Adrenal gland (tissue), 19 donors: ENCODE measurements at places on chromosomes 7 and 10.

- DNase-seq = no peak
Observed at GRCh38 chr7:46139079-46139478, 218.0 kb upstream of the IGFBP3 start.

- DNase-seq = no peak
Observed at GRCh38 chr10:113999531-113999930, 44.1 kb upstream of the ADRB1 start.

- peak; percentile 70 for DNase-seq
Observed at GRCh38 chr10:59337201-59337652, 25.1 kb downstream of the FAM13C start.

DNA sequence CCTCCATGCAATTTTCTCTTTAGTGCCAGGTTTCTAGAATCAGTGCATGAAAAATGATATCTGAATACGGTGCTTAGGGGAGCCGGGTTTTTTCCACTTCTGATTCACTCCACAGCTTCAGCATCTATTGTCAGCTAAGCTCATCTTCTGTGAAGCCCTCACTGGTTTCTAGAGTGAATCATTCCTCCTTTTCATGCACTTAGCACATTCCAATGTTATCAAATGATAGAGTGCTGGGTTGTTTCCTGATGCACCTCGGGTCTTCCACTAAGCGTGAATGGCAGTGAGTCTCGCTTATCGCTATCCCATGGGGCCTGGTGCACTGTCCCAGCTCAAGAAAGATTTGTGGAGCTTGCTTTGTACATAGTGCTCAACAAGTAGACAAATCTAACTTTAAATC, 170.9 kb upstream of the RHEB start:
- no peak for DNase-seq

DNA sequence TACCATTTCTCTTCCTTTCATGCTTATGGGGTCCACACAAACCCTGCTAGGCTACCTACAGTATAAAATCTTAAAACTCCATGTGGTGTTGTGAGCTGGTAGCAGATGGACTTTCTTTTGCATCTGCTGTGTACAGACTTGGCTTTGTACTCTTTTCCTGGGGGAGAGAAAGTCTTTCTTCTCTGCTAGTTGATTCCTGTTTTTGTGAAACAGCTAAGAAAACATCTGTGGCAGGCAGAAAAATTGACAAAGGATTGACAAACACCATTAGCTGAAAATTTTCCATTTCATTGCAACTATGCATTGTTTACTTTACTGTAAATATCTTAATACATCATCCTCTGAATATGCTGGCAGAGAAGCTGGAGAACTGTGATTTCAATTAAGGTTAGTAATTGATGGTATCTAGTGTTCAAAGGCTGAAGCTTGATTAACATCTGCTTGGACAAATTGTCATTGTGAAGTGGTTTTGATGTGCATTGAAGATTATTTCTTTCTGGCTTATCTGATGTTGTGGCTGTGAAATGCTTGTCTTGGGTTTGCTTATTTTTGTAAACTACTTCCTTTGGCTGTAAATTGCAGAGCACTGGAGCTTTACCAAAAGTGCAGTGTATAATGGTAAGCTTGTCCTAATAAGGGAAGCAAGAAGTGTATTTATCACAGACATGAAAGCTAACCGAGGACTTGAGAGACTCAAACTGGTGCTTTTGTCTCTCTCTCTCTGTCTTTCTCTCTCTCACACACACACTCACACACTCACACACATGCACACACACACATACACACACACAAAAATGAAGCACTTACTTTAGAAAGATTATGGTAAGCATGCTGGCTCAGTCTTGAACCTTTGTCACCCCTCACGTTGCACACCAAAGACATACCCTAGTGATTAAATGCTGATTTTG, at the start of gene FOXP2:
TSS of gene FOXP2 (plus strand) at position 660 of the 908 bp plus-strand sequence. CDS start 11,697 bp downstream, outside the sequence.
- no peak for DNase-seq

DNA sequence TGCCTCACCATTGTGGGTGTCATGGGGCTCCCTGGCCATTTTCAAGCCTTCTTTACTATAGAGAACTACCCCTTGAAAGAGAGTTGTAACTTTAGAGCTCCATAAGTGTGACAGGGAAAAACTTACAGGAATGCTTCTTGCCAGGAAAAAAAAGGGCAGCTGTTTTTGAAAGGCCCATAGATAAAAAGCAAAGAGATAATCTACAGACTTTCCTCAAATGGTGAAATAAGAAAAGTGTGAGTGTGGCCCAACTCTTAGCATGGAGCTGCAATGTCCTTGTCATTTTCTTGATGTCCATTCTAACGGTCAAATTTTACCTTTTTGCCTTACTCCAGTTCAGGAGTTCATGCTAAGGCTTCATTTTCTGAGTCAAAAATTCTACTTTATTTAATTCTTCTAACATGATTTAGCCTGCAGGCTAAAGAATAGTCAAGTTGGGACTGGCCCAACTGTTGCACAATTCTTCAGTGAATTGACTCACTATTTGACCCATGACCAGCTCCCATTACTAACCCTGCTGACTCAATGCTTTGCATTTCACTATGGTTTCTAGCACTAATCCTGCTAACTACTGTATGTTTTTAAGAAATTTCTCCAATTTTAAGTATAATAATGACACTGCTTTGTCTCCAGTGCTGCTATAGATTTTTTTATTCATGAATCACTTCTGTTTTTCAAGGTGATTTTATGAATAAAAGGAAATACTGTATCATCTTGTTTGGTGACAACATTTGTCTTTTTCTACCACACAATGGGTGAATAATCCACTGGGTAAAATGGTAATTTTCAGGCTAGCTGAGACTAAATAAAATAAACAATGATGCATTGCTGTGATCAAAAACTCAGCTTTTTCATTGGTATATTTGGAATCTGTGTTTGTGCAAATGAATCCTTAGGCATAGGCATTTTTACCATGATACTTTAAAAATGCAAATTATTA, 41.4 kb upstream of the SGCE start:
- peak; percentile 82 for DNase-seq

DNA sequence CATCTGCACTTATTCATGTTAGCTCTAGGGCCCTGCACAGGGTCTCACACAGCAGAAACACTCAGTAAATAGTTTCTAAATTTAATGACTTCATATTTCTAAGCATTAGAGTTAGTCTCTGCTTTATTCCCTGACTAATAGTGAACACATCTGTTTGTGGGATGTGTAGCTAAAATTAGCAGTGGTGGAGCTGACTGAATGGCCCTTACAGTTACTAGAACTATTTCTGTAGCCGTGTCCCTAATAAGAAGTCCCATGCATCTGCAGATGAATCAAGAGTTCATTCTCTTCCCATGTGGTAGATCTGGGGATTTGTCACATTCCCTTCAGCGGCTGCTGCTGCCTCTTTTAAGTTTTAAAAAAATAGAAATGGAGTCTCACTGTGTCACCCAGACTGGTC, 11.7 kb downstream of the MAP3K8 start:
- DNase-seq = no peak

GRCh38 chr7:115574681-115575291, 455.8 kb downstream of the TFEC start:
- DNase-seq = no peak

GRCh38 chr10:5450605-5451384, 38.4 kb downstream of the NET1 start:
- DNase-seq = no peak

- DNase-seq = no peak
Observed at GRCh38 chr7:47332681-47333553, 249.0 kb downstream of the TNS3 start.

- DNase-seq = no peak
Observed at GRCh38 chr7:120703585-120704240, 154.2 kb downstream of the TSPAN12 start.

- no peak for DNase-seq
Observed at GRCh38 chr10:71534568-71535194, 138.0 kb downstream of the CDH23 start.

DNA sequence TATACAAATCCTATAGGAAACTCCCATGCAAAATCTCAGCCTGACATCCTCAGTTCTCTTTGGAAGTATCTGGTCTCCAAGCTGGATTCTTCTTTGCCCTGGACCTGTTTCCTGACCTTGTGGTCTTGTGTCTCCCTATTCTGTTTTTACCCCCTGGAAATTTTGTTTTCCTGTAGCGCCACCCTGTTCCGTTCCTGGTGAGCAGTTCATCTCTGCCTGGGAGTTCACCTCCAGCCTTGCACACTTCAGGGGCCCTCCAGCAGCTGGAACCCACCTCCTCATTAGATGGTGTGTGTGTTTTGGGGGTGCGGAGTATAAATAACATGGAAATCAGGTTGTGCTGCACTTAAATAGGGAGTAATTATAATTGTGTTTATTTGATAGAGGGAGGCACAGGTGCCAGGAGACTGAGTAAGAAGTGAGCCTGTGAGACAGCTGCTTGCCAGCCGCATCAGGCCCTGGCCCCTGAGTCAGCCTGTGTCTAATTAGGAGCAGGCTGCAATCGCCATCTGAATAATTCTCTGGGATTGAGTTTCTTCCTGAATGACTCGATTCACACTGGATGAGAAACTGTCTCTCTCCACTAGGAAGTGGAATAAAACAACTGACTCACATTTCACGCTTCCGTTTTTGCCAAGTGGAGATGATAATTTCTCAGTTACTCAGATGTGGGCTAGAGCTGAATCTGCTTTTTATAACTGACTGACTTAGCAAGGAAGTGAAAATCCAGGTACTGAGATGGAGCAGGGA, 69.4 kb upstream of the HECTD2 start:
- peak; percentile 2 for DNase-seq

DNA sequence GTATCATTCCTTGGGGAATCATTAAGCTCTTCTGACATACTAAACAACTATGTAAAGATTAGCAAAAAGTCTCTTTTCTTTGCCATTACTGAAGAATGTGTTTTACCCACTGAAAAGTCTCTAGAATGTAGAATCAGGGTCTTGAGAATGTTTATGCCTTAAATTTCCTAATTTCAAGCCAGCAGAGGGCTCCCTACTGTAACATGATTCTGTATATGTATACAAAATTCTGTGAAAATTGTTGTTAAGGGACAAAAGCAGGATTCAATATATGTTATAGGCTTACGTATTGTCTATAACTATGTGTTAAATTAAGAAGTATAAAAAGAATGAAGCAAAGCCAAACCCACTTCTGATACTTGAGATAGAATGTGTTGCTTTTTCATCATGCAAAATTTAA, 296.9 kb upstream of the DGKB start:
- no peak for DNase-seq

DNA sequence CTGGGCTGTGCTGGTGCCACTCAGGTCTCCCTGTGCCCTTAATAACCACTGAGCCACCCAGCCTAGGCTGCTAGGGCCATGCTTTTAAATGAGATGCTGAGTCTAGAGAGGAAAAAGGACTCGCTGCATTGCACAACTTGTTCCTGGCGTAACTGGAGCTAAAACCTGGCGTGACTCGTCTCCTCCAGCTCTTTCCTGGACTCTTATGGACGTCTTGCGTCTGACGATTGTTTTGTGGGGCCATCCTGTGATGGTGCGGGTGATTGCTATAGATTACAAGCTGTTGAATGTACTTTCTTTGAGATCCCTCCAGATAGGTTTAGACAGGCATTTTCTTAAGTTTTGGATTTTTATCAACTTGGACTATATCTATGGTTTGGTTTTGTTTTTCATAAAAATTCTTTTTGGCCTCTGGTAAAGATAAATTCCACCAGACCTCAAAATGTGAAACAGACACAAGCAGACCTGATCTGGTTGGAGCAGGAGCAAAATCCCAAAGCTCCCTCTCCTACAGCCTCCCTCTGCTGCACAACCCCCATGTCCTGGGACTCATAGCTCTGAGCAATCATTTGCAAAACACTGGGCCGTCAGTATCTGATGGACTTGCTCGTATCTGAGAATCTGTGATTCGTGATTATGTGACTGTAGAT, 230.3 kb downstream of the ARHGAP12 start:
- DNase-seq = peak; percentile 53

DNA sequence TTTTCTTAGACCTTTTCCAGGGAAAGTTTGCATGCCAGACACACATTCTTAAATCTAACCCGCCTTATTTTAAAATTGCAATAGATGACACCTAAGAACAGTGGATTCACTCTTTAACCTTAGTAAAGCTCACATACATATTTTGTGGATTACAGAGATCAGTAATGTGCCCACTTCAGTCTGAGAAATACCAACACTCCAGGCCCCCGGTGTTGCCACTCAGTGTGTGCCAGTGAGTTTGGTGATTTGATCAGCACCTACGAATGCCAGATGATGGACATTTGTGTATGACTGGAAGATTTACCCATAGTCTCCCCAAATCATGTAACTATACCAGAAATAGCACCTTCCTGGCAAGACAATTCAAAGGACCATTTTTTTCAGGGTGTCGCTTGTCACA, 2.6 kb downstream of the LRRN3 start:
- DNase-seq = no peak

- DNase-seq = no peak
Observed at GRCh38 chr10:73956476-73957359, 41.2 kb upstream of the VCL start.

- no peak for DNase-seq
Observed at GRCh38 chr7:112970771-112971170, 115.9 kb downstream of the GPR85 start.

DNA sequence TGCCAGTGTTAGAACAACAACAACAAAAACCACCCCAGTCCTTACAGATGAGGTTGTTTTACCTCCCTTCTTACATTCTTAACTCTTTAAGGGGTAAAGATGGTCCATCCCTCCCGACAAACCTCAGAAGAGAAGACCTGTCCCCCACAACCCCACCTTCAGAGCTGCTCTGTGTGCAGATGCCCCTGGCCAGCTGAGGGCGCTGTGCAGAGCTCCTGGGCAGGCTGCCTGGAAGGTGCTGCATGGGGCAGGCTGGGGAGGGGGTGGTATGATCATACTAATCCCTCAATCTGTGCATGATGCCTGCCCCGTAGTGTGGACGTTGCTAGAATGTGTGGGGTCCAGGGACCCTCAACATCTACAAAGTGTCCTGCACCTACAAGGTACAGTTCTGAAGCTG, 387.1 kb downstream of the INHBA start:
- peak; percentile 1 for DNase-seq

GRCh38 chr10:48193556-48193955, 80.9 kb downstream of the FRMPD2 start:
- DNase-seq = no peak

GRCh38 chr10:104043854-104044253, 41.8 kb downstream of the COL17A1 start:
- no peak for DNase-seq

DNA sequence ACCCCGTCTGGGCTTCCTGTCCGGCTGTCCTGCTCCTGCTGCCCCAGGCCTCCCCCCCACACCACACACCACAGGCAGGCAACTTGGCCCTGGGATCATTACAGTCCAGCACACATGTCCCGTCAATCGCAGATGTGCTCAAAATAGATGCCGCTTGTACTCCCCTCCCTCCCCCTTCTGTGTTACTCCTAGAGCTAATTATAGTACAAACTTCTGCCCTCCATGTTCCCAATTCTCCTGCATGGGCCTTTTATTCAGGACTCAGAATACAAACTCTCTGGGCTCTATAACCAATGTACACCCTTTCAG, at the start of gene SYNPO2L:
TSS of gene SYNPO2L (minus strand) at position 40 of the 309 bp plus-strand sequence. CDS start 107 bp downstream, outside the sequence.
- DNase-seq = no peak

- DNase-seq = no peak
Observed at GRCh38 chr10:133440633-133441285, 13.0 kb upstream of the SCART1 start.

DNA sequence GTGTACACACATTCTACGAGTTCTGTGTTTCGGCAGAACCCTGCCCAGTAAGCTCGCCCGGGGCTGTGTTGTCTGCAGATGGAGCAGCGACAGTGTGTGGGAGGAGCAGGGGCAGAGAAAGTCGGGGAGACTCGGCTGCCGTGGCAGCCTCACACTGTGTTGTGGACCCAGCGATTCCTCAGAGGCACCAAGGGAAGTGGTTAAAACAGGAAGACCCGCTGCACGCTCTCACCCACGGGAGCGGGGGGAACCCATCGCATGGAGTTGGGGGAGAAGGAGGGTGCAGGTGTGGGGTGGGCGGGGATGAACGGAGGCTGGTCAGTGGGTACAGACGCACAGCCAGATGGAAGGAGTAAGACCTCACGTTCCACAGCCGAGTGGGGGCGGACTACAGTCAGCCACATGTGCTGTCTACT, 250.2 kb downstream of the ELFN1 start:
- DNase-seq = no peak
